Effector memory CD4-positive, alpha-beta T cell (primary cell): ENCODE measurements at places on chromosomes 3 and 15.

DNA sequence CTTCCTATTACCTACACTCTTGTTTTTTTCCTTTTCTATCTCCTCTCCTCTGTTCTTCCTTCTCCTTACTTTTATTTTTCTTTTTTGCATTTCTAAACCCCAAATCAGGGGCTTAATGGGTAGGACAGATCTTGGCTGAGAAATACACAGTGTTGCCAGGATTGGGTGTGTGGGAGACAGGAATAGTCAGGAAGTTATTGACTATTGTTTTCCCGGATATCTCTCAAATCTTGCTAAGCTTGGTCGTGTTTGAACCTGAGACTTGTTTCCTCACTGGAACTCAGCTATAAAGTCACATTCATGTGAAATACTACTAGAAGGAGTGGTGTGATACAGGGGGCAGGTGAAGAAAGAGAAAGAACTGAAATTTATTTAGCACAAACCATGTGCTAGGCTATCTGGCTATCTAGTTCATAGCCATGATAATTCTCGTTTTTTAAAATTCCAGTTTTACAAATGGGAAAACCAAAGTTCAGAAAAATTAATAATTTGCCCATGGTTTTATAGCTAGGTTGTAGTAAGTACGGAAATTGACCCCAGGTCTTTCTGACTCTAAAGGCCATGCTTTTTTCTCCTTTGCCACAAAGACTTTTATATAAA, 343.2 kb upstream of the UMPS start:
- DNase-seq: no peak

GRCh38 chr3:56424336-56424735, 43.9 kb downstream of the ERC2 start:
- DNase-seq: no peak

- no peak for DNase-seq
Observed at GRCh38 chr3:14719006-14719405, 44.1 kb downstream of the C3orf20 start.

GRCh38 chr3:115186351-115187148, 39.5 kb upstream of the ZBTB20 start:
- DNase-seq: no peak

GRCh38 chr3:20097015-20097414, 56.8 kb downstream of the KAT2B start:
- DNase-seq: no peak

DNA sequence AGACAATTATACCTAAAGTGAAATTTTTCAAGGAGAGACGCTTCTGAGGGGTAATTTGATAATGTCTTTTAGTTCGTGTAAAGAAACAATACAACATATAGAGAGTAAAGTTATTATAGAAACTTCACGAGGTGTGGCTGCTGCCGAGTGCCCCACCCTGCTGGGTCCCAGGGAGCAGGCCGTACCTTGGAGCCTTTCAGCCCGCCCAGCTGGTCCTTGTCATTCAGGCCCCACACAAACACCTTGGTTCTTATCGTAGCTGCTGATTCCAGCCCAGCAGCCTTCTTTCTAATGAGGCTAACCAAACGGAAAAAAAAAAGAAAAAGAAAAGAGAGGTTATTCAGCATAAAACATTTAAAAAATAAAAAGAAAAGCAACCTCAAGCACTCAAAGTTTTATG, 83.1 kb upstream of the OCA2 start:
- DNase-seq: no peak

DNA sequence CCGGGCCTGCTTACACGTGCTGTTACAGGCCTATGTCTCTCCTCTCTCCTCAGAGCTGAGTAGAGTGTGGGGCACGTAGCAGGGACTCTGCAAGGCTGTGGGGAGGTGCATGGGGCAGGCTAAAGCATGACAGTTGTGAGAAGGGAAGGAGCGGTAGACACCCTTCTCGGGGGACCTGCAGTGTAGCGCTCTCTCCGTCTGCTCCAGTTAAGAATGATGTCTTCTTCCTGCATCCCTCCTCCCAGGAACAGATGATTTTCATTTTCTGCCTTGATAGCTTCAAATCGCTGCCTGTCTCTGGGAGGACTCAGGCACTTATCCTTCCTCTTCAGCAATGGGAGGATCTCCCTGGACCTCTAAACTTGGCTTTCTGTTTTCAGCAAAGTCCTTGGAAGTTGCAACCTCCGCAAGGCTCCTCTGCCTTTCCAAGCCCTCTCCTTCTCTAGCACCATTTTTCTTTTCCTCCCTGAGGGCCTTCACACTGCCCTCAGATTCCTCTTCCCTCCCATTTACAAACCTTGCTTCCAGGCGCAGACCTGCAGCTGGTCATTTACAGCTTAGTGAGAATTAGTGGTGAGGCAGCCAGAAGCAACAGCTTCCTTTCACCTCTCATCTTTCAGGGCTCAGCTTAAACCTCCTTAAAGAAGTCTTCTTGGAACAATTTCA, 23.4 kb upstream of the TLE3 start:
- no peak for DNase-seq

DNA sequence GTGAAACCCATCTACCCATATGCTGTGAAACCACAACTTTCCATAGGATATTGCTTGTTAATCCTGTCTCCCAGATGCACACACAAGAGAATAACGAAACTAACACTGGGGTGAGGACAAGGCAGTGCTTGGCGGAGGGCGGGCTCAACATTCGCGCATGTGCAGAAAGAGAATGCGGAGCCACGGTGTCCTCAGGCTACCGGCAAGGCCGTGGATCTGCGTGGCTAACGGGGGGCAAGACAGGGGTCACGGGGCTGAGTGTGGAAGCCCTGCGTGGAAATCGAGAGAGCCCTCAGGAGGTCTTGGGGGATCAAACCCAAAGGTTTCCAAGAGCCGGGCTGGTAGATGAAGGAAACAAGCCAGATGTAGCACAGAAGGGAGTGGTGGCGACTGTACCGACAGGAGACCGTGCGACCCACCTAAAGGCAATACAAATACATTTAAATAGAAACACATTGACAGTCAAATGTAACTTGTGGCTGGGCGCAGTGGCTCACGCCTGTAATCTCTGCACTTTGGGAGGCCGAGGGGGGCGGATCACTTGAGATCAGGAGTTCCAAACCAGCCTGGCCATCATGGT, 48.5 kb upstream of the TRA2B start:
- no peak for DNase-seq
